ENCODE measurements at places on chromosomes 1 and 21.

- DNase-seq: no peak
Measured at GRCh38 chr1:205575294-205575885, 56.4 kb downstream of the ELK4 start.

GRCh38 chr1:55164906-55165305 lies 50.3 kb downstream of the USP24 start:
- no peak for DNase-seq

- DNase-seq: no peak
Measured at GRCh38 chr1:200642481-200642880, 21.9 kb upstream of the KIF14 start.

DNA sequence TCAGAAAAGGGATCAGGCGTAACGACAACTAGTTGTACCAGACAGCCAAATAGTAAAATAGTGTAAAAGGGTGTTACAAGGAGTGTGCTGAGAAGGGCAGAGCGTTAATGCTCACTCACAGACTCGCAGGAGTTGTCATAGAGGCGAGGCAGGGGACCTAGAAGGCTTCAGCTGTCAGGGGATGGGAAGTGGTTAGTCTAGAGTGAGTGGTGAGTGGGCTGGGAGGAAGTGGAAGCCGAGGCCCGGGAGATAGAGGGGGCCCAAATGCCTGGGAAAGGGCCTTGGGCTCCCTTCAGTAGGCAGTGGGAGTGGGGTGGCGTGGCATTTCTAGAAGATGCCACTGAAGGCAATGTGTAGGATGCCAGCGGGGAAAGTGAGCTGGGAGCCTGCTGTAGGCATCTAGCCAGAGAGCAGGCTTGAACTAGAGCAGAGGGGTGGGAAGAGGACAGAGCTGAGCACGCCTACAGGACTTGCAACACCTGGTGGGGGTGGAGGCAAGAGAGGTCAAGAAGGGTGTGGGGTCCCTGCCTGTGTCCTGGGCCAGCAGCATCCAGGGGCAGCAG lies 10.3 kb downstream of the SLC6A17 start:
- DNase-seq: no peak

- no peak for DNase-seq
Measured at GRCh38 chr21:38384675-38385426, 113.4 kb downstream of the ERG start.
